ENCODE measurements at places on chromosomes 16 and 17. TPM values are rescaled to one million over a fixed set of nuclear protein-coding genes. Genes with fewer than 3 reads are reported as not detected.
A peak's percentile ranks its signal among the peaks of the same experiment; 100 is the strongest.

KRT24 gene
- total RNA-seq: not detected

KRT222 gene
- total RNA-seq: 1.3 TPM

SLC12A4 gene
- total RNA-seq: 102 TPM

PYY gene
- not detected for total RNA-seq

CORO1A gene
- total RNA-seq: 70.0 TPM

NPW gene
- not detected for total RNA-seq

CES1 gene
- 293 TPM for total RNA-seq

CTNS gene
- 23.3 TPM for total RNA-seq

DNA sequence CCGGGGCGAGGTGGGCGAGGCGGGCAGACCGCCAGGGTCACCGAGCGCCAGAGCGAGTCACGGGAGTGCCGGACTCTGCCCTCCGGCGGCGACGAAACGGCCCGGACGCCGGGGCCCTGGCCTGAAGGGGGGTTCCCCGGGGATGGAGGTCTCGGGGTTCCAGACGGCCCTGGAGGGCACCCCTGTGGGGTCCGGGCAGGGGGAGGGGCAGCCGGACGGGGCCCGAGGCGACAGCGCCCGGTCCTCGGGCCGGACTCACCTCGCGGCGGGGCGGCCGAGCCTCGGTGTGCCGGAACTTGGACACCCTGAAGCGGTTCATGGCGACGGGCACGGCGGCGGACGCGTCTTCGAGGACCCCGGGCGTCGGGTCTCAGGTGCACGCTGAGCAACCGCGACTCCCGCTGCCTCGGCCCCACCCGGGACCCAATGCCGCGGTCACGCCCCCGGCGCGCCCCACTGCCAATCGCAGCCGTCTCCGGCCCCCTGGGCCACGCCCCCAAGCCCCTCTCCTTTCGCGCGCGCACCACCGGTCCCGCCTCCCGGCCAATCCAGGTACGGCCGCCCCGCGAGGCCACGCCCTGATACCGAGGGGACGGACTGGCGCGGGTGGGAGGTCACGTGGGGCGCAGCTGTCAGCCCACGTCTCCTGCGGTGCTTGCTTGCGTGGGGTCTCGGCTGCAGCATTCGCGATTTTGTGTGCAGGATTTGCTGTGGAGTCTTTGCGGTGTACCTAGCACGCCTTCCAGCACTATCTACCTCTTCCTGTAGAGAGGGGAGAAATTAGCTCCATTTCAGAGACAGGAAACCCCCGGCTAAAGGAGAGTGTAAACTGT is at the start of gene CORO7:
CORO7 (minus strand) TSS at position 397 of the 833 bp plus-strand sequence; CDS start at position 319, 78 bp downstream.
- peaks cover 26% of the 10 kb centered on the region for H3K4me1 ChIP-seq
- peak within 1 kb of the TSS; percentile 93 for H3K4me3 ChIP-seq
- peak; percentile 99 for DNase-seq

GRCh38 chr17:10457952-10458351 is 11.4 kb downstream of the MYH4 start:
- no peaks in the 10 kb centered on the region for H3K36me3 ChIP-seq
- no peak for DNase-seq
- H3K4me1 ChIP-seq: no peaks in the 10 kb centered on the region
- peaks cover 4% of the 10 kb centered on the region for H3K27me3 ChIP-seq
- H3K4me3 ChIP-seq: no peak overlapping the region

- no peak for DNase-seq
- no peaks in the 10 kb centered on the region for H3K36me3 ChIP-seq
- H3K27me3 ChIP-seq: no peaks in the 10 kb centered on the region
Observed at GRCh38 chr16:35152067-35152627, 1692.7 kb downstream of the TP53TG3F start.

DNA sequence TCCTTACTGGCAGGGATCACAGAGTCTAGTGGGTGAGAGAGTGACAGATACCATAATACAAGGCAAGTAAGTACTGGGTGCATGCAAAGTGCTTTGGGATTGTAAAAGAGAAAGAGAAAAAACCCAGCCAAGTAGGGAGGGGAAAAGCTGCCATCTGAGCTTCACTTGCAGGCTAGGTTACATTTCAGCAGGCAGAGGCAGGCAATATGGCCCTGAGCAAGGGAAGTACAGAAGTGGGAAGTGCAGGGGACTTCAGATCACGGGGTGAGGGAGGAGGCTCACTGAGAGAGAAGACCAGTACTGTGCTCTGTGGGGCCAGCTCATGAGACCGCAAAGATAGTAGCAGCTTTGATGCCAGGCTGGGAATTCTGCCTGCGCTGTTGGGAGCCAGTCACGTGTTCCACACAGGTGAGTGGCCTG is 230.6 kb downstream of the MSI2 start:
- H3K4me1 ChIP-seq: no peaks in the 10 kb centered on the region
- H3K27ac ChIP-seq: no peak overlapping the region
- no peak for DNase-seq
- H3K27me3 ChIP-seq: no peaks in the 10 kb centered on the region

GRCh38 chr17:80848449-80849102 is 143.1 kb upstream of the CHMP6 start:
- H3K27me3 ChIP-seq: no peaks in the 10 kb centered on the region
- H3K27ac ChIP-seq: peak overlapping the region; percentile 30
- H3K4me3 ChIP-seq: no peak overlapping the region
- DNase-seq: peak; percentile 49
- no peaks in the 10 kb centered on the region for H3K4me1 ChIP-seq

DNA sequence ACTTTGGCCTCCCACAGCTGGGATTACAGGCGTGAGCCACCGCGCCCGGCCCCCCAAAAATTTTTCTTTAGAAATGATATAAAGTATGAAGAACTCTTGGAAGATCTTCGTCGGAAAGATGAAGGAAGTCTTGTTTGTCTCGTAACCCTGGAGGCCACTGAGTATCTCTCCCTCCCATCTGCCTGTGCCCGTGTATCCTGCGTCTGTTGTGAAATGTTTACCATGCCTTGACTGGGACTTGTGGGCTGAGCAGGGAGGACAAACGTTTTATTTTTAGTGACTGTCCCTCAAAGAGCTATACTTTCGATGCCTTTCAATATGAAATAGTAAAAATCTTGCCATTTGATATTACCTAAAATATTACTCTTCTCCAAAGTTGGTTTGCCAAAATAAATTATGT is 121.2 kb downstream of the RPTOR start:
- H3K4me3 ChIP-seq: no peak overlapping the region
- no peak overlapping the region for H3K27ac ChIP-seq
- H3K27me3 ChIP-seq: no peaks in the 10 kb centered on the region
- no peaks in the 10 kb centered on the region for H3K36me3 ChIP-seq

DNA sequence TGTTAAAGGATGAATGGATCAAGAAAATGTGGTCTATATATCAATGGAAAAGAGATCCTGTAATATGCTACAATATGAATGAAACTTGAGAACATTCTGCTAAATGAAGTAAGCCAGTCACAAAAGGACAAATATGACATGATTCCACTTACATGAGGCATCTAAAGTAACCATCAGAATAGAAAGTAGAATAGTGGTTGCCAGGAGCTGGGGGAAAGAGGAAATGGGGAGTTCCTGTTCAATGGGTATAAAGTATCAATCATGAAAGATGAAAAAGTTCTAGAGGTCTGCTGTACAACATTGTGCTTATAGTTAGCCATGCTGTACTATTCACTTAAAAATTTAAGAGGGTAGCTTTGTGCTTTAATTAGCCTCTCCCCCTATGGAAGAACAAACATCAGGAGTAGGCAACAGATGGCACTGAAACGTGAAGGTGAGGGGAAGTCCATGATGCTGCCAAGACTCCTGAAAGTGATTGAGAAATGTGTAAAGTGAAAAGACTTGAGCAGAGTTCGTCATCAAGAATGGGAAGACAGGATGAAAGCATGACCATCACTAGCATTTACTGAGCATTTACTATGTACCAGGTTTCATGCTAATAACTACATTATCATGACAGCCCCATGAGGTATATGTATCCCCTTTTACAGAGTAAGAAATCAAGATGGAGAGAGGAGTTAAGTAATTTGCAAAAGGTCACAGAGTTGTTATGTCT is 167.2 kb downstream of the CYB561 start:
- no peaks in the 10 kb centered on the region for H3K36me3 ChIP-seq
- no peak for DNase-seq
- H3K4me1 ChIP-seq: peaks cover 4% of the 10 kb centered on the region
- no peaks in the 10 kb centered on the region for H3K27me3 ChIP-seq
- H3K27ac ChIP-seq: no peak overlapping the region

DNA sequence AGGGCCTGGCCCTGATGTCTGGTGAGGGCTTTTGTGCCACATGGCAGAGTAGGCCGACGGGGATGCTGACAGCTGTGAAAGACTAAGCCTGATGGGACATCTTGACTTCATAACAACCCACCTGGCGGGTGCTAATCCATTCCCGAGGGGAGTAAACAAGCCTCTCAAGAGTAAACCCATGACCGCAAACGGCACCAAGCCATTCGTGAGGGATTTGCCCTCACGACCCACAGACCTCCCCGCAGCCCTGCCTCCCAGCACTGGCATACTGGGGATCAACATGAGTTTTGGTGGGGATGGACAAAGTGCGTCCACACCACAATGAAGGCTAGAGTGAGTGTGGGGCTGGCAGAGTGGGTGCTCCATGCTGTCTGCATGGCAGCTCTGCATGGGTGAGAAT is 11.7 kb downstream of the RNF213 start:
- peaks cover 4% of the 10 kb centered on the region for H3K4me1 ChIP-seq
- H3K27me3 ChIP-seq: no peaks in the 10 kb centered on the region
- DNase-seq: no peak
- no peak overlapping the region for H3K27ac ChIP-seq
- H3K4me3 ChIP-seq: no peak overlapping the region

DNA sequence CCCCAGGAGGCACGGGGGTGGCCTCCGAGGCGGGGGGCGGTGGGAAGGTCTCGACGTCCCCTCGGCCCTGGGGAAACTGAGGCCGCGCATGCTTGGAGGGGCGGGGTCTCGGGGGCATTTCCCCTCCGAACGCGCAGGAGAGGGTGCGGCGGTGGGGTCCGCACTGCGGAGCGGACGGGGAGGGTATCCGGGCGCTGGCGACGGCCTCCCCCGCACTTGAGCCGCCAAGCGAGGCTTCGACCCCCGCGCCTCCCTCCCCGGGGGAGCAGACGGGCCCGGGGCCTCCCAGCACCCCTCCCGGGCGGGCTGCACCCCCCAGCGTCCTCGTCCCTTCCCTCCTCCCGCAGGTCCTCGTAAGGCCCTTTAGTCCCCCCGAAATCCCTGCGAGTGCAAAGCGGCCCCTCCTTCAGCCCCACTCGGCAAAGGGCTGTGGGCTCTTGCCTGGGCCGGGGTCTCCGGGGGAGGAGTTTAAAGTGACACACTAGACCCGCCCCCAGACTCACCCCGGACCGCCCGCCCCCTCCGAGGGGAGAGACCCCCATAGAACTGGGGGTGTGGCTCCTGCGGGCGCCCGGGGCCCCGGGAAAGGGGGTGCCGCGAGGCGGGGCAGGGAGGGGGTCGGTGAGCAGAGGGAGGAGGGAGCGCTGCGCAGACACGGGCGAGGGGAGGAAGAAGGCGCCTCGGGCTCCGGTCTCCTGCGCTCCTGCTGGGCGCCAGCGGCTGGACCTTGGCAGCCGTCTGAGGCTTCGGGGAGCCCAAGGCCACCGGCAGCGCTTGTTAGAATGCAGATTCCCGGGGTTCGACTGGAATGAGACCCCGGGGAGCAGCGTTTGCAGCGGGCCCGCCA is 632 bp downstream of the BAIAP3 start:
- no peak overlapping the region for H3K27ac ChIP-seq
- H3K4me3 ChIP-seq: peak overlapping the region; percentile 36
- peaks cover 32% of the 10 kb centered on the region for H3K4me1 ChIP-seq
- no peaks in the 10 kb centered on the region for H3K36me3 ChIP-seq

GRCh38 chr17:12789075-12789480 is 220 bp upstream of the ARHGAP44 start:
- H3K36me3 ChIP-seq: no peaks in the 10 kb centered on the region
- H3K4me3 ChIP-seq: peak overlapping the region; percentile 62
- H3K27ac ChIP-seq: no peak overlapping the region

DNA sequence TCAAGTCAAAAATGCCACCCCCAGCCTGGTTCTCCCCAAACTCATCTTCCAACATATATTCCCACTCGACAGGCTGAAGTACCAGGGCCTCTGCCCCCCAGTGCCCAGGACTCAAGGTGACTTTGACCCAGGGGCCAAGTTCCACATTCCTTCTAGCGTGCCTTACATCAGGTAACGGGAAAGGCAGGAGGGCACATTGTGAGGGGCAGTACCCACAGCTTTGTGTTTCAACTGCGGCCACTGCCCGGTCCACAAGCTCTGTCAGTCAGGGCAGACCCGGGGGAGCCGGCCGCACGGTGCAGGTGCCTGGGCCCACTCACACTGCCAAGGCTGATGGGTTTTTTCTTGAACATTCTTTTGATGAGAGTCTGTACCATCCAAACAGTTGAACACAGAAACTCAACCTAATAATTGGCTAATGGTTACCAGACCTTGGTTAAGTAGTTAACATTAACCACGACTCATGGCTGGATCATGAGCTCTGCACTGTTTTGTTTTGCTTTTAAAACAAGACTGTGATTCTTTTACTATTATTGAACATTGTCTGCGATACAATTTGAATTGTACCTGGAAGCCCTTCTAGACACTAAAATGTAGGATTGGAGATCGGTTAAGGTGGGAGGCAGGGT is 17.6 kb downstream of the ACE start:
- H3K4me3 ChIP-seq: no peak overlapping the region
- H3K27me3 ChIP-seq: no peaks in the 10 kb centered on the region
- no peak for DNase-seq
- no peak overlapping the region for H3K27ac ChIP-seq
- H3K4me1 ChIP-seq: peaks cover 14% of the 10 kb centered on the region
- H3K36me3 ChIP-seq: no peaks in the 10 kb centered on the region

DNA sequence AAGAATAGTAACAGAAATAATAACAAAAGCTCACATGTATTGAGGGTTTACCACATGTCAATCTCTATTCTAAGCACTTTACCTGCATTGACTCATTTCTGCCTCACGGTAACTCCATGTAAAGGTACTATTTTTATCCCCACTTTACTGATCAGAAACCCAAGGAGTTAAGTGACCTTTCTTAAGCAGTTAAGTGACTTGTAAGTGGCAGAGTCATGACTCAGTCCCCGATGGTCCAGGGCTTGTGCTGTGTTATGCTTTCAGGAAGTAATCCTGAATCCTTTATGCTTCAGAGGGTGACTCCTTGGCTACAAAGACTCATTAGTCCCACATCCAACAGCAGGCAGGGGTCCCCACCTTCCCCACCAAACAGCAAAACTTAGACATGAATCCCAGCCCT is 66.5 kb downstream of the MRM1 start:
- H3K27me3 ChIP-seq: peaks cover 9% of the 10 kb centered on the region
- H3K4me3 ChIP-seq: no peak overlapping the region
- H3K36me3 ChIP-seq: no peaks in the 10 kb centered on the region
- H3K27ac ChIP-seq: no peak overlapping the region
- no peaks in the 10 kb centered on the region for H3K4me1 ChIP-seq

DNA sequence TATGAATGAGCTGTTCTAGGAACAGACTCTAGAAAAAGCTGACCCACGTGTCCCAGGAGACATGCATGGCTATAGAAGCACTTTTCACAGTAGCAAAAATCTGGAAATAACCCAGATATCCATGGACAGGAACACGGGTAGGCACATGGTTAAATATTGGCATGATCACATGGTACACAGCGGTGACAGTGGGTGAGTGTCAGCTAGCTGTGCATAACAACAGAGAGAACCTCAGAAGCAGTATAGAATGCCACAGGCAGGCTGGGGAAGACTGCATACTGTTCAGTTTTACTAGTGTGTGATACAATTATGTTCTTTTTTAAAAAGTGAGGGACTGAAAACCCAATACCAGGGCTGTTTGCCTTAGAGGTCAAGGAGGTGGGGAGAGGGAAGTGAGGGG is 31.4 kb downstream of the EPN2 start:
- no peaks in the 10 kb centered on the region for H3K36me3 ChIP-seq
- peak overlapping the region; percentile 62 for H3K27ac ChIP-seq
- H3K27me3 ChIP-seq: no peaks in the 10 kb centered on the region

Data from upper lobe of right lung (tissue), 1 donor.